ENCODE measurements at places on chromosomes 5 and 9.

- DNase-seq: no peak
Measured at GRCh38 chr5:78003919-78004318, 227.8 kb upstream of the TBCA start.

DNA sequence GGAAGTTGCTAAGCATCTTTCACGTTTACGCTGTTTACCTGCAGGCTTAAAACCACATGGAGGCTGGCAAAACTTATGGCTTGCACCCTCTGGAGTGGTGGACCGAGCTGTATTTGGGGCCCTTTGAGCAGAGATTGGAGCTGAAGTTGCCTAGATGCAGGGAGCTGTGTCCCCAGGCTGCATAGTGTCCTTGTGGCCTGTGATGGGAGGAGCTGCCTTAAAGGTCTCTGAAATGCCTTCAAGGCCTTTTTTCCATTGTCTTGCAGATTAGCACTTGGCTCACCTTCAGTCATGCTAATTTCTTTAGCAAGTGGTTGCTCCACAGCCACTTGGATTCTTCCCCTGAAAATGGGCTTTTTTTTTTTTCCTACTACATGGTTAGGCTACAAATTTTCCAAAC, 81.5 kb upstream of the CHD1 start:
- DNase-seq: no peak

DNA sequence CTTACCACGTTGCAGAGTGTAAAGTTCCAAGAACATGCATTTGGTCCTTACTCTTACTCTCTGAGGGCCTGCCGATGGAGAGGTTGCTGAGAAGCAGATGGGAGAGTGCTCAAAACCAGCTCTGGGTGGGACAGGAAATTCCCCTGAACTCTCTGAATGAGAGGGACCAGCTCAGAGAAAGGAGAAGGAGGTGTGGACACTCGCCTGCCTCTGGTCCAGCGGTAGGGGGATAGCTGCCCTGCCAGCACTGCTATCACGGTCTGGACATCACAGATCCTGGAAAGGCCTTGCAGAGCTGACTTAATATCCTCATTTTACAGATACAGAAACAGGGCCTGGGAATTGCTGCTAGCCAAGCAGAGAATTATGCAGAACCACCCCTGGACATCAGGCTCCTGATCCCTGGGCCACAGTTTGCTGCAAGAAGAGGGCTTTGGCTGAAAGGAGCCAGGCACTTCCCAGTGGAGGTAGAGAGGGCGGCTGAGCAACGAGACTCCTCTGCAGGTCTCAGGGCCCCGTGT, 4.9 kb downstream of the TRAF1 start:
- DNase-seq: no peak

GRCh38 chr9:75432386-75432785, 344.1 kb downstream of the OSTF1 start:
- no peak for DNase-seq

DNA sequence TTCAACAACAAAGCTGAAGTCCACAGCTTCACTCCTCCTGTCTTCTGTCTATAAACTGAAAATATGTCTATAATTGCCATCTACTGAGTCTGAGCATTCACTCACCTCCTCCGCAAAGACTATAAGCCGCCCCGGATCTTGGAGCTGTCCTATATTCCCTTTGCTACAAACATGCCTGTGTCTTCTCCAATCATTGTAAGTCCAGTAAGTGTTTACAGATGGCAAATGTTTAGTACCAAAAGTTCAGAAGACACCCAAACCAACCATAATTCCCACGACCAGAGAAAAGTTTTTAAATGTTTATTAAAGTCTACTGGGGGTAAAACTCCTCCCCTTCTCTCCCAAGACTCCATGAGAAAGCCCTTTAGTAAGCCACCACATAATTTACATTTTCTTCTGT, 80.9 kb downstream of the EBF1 start:
- no peak for DNase-seq

DNA sequence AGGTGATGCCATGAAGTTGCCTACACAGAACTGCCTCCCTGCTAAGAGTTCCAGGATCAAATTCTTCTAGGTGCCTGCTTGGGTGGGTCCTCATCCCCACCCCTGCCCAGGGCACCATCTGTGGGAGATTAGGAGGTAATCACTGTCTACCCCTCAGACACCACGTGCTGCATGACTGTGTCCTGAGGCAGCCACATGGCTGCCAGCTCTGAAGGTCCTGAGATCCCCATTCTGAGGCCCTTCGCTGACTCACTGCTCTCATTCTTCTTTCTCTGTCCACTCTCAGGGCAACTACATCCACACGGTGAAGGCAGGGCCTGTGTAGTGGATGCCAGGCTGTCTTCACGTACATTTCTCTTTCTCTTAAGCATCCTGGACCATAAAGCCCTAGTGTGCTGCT, 222.9 kb upstream of the ANKRD55 start:
- DNase-seq: no peak

DNA sequence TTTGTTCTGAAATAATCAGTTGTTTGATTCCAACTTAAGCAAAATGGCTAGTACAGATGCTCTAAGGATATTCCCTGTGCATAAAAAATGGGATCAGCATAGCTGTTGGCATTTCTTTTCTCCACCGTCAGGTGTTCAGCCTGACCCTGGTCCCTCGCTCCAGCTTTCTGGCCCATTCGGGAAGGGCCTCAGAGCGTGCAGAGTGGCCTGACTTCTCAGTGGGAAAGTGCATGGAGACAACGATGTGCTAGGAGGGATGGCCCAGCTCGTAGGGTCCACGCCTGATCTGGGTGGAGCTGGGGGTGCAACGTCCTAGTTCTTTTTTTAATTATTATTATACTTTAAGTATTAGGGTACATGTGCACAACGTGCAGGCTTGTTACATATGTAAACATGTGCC, 319.1 kb upstream of the IRX4 start:
- no peak for DNase-seq

GRCh38 chr5:60809891-60810425, 34.1 kb downstream of the ELOVL7 start:
- DNase-seq: no peak

DNA sequence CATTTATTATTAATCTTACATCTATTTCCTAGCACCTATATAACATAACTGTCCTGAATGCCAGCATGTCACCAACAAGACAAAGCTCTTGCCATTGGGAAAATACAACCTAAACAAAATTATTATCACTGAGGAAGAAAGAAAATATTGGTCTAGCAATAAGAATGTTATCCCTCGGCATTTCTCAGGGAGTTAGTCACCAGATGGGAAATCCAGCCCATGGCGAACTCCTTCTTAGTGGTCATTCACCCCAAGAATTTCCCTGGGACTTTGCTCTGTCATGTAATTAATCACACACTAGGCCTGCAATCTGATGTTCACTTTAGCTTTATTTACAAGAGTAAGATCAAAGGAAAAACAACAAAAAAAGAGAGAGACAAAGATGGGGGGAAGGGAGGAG, 56.1 kb upstream of the TAS2R1 start:
- peak; percentile 7 for DNase-seq

- DNase-seq: no peak
Measured at GRCh38 chr5:10870791-10871190, 109.8 kb upstream of the DAP start.

GRCh38 chr9:81456431-81457006, 232.8 kb downstream of the TLE1 start:
- DNase-seq: no peak

DNA sequence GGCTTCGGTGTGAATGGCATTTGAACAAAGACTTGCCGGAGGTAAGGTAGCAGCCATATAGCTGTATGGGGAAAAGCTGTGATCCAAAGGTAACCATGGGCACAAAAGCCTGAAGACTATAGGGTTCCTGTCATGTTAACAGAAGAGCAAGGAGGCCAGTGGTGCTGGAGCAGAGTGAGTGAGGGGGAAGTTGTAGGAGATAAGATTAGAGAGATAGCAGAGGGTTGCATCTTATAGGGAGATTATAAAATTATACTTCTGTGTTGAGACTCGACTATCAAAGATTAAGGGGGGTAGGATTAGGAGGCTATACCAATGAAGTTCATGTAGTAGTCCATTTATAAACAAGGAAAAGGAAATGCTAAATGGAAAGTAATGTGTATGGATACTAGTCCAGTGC, 3.3 kb downstream of the NCBP1 start:
- no peak for DNase-seq

- no peak for DNase-seq
Measured at GRCh38 chr9:123914517-123915196, 15.3 kb downstream of the DENND1A start.

GRCh38 chr9:71145179-71145578, 23.8 kb upstream of the TRPM3 start:
- DNase-seq: peak; percentile 2

GRCh38 chr5:176612855-176613254, 2.9 kb upstream of the GPRIN1 start:
- DNase-seq: no peak

DNA sequence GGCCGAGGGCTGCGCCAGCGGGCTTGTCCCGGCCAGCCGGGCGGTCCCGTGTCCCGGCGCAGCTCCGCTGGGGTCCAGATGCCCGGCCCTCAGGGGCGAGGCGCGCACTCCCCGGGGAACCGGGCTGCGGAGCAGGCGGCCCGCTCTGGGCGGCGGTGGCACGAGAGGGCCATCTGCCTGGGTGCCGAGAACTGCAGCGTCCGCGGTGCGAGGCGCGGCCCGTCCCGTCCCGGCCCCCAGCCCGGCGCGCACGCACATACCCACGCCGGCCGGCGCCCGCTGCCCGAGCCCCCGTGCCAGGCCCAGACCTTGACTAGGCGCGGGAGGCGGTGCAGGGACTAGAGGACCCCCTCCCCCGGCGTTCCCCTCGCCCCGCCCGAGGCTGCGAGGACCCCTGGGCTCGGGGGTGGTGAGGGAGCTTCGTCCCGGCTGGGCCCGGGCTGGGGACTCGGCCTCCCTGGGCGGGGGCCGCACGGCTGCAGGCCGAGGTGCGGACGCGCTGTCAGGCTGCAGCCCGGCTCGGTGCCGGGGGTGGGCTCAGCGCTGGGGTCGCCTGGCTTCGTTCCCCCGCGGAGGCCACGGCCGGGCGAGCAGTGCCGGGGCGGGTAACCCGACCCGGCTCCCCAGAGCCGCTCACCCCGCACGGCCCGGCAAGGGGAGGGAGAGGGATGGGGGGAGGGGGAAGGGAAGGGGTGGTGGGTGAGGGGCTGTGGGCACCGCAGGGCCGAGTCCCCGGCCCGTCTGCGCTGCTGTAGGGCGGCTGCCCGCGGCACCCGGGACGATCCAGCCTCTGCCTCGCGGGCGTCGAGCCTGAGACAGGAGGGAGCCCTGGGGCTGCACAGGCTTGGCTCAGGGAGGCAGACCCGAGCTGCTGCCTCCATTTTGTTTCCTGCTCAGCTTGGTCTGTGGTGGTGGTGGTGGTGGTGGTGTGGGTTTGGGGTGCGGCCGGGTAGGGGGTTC, 1.2 kb upstream of the NSD1 start:
- DNase-seq: peak; percentile 10

- DNase-seq: no peak
Measured at GRCh38 chr5:62522811-62523210, 55.8 kb upstream of the LRRC70 start.

DNA sequence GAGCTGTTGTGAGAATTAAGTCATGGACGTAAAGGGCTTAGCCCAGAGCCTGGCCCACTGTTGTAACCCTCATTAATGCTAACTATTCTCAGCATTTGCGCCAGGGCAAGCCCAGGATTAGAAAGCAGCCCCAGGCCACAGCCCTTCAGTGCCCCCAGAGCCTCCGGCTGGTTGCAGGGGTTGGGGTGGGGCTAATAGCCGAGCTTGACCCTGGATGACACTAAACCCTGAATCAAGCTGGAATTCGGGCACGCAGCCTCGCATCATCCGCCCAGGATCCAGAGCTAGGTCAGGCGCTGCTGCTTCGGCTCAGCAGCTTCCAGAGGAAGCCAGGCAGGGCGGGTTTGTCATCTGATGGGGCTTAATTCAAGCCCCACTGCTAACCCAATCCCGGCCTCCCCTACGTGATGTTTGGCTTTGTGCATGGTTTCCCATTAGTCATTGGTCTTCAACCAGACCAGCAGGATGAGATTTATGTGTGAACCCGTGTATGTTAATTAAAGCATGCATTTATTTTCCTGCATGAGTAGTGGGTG, 1.2 kb upstream of the MEGF9 start:
- DNase-seq: peak; percentile 79

DNA sequence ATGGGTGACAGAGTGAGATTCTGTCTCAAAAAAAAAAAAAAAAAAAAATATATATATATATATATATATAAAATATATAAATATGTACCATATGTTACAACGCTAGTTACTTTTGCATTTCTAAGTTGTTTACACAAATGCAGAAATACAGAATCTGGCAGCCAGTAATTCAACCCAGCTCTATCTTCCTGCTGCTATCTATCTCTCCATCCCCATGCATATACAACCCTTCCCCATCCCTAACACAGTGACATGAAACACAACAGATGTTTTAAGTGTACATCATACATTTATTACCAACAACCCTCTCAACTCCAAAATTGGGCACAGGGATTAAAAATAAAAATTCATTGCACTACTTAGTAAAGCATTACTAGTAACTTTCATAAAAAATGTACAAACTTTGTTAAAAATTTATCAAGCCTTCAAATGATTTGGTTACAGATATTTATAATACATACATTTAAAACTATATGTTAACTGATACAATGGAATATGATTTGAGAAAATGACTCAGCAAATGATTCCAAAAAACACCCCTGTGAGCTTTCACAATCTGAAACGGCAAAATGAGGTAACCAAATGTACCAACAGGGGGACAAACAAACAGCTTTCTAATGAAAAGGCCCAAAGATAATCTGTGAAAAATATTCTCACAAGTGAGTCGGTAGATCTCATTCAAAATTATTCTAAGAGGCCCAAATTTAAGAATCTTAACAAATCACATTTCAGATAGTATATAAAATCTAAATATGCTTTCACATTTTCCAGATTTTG, 63.8 kb downstream of the RNF38 start:
- peak; percentile 43 for DNase-seq

DNA sequence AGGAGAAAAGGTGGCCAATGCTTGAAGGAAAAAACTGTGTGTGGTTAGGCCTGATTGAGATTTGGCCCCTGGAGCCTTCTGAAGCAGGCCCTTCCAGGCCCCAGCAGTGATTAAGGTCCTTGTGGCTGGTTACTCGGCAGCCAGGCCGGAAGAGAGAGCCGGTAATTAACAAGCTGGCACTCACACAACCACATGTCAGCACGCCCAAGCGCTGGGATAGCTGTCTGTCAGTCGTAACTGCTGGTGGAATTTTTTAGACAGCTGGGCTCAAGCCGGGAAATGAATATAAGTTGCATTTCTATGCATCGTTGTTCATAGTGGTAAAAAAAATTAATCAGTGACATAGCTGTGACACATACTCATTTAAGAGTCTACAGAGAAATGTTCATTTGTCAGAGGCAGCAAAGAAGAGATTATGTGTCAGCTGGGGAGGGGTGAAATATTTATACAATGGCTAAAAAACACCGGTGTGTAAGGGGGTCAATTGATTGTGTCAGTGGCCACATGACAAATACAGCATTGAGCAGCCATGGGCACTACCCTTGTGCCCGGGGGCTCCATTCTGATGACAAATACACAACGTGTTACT, 13.7 kb upstream of the ARAP3 start:
- DNase-seq: peak; percentile 73

All from epithelial cell of esophagus (primary cell).